ENCODE measurements at places on chromosomes 3 and 15.

DNA sequence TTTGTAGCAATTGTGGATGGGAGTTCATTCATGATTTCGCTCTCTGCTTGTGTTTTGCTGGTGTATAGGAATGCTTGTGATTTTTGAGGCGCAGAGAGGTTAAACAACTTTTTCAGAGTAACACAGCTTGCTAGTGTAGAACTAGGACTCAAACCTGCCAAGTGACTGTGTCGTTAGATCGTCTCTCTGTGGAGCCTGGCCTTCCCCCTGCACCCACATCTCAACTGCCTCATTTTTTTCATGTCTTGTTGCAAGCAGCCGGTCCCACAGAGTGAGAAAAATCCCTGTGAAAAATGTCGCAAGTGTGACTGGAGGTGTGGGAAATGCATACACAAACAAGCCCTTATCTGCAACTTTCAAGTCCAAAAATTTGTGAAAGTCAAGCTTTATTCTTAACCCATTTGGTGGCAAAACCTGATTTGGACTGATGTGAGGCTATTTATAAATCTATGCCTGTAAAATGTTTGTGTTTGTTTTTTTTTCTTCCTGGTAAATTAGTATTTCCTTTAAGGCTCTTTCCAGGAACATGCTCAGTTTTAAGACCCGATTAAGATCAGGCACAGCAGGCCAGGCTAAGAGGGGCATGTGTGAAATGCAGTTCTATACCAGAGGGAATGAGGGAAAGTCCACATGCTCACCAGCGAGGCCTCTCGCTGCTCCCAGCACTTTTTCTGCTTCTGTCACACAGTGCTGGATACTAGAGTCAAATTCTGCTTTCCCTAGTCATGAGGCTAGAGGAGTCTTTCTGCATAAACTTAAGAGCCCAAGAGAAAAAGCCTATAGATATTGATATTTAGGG, 25.8 kb downstream of the ST6GAL1 start:
- DNase-seq: no peak

- no peak for DNase-seq
Measured at GRCh38 chr15:34056911-34057310, 17.9 kb upstream of the AVEN start.

- DNase-seq: no peak
Measured at GRCh38 chr3:41267975-41268640, 68.8 kb downstream of the CTNNB1 start.

DNA sequence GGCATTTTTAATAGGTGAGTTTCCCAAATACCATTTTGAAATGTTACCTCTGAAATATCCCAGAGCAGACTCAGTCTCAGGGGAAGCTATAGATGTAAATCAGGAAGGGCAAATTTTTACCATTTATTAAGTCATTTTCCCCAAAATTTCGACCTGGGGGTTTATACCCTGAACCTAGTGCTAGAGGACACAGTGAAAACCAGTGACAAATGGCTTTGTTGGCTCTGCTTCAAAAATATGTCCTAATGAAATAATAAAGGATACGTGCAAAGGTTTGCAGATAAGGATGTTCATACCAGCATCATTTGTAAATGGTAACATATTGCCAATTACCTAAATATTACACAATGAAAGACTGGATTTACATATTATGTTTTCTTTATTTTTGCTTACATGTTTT, 546.7 kb upstream of the ADAMTS9 start:
- DNase-seq: no peak

GRCh38 chr3:39103324-39103693, 4.1 kb downstream of the GORASP1 start:
- DNase-seq: no peak

GRCh38 chr3:173945806-173946205, 548.3 kb downstream of the NLGN1 start:
- DNase-seq: no peak

GRCh38 chr3:12901623-12902045, 60.3 kb upstream of the RPL32 start:
- no peak for DNase-seq

DNA sequence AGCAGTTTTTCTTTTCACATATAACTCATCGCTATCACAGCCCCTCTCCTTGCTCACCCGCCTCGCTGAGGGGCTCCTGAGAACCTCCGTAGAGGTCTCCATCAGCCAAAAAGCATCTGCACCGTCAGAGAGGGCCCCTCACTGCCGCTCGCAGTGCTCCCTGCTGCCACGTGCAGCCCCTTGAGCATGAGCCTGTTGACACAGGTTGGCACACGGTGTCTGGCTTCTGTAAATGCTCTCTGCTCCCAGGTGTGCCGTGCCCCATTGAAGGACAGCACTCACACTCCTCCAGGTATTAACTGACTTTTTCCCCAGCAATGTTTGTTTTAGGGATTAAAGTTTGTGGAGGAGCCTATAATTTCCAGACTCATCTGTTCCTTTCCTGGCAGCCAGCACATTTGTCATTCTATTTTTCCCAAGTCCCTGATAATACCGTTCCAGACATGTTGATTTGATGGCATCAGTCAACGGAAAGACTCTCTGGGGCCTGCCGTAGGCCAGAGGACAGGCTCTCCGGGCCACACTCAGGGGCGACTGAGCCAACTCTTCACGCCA, 2.1 kb upstream of the FURIN start:
- no peak for DNase-seq

DNA sequence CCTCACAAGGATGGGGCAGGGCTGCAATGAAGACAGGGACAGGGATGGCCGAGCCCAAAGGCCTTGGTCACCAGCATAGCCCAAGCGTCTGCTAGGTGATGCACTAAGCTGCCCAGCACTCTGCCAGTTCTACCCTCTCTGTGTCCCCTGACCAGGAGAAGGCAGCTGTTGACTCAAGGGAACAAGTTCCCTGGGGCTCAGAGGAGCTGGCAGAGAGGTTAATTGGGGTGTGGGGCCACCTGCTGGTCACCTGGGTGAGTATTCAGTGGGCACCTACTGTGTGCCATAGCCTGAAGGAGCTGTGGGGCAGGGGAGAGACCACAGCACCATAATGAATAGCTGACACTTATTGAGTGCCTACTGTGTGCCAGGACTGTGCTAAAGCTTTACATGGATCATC, 22.0 kb upstream of the DOCK3 start:
- DNase-seq: no peak

DNA sequence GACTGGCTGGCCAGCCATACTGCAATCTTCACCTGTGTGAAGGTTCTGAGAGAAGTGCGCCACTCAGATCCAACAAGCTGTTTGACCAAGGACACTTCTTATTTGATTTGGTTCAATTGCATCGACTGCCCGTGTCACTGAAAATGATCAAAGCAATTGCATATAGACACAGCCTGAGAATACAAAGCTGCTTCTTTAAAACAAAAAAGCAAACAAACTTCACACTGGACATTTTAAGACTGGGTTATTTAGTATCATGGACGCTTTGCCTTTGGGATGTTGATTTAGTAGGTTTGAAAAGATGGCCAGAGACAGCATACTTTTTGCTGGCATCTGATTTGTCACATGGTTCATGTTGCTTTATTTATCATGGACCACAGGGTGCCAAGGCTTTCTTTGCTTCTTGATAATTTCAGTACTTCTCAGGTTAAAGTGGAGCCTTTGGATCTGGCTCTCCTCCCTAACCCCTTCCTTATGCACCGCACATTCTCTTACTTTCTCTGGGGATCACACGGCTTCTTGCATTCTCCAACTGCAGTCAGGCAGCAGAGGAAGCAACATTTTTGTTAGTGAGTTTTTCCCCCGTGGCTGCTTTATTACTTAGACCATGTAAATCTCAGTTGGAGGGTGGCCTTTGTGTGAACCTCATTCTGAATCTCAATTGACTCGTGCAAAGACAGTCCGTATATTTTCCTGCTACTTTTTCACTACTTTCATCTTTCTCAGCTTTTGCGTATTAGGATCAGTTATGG, 151.0 kb downstream of the CD47 start:
- no peak for DNase-seq

- no peak for DNase-seq
Measured at GRCh38 chr3:94778814-94779494, 716.1 kb downstream of the NSUN3 start.

DNA sequence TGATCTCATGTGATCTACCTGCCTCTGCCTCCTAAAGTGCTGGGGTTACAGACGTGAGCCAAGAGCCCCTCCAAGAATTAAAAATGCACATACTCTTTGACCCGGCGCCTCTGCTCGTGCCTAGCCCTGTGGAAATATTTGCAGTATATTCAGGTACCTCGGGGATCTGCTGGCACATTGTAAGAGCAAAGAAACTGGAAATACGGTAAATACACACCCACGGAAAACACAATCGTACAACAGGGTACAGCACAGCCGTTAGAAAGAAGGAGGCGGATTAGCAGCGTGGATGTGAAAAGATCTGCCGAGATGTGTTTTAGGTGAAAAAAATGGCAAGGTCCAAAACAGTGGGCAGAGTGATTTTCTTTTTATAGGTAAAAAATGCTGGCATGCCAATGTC, 6.1 kb upstream of the HDAC11 start:
- DNase-seq: no peak

DNA sequence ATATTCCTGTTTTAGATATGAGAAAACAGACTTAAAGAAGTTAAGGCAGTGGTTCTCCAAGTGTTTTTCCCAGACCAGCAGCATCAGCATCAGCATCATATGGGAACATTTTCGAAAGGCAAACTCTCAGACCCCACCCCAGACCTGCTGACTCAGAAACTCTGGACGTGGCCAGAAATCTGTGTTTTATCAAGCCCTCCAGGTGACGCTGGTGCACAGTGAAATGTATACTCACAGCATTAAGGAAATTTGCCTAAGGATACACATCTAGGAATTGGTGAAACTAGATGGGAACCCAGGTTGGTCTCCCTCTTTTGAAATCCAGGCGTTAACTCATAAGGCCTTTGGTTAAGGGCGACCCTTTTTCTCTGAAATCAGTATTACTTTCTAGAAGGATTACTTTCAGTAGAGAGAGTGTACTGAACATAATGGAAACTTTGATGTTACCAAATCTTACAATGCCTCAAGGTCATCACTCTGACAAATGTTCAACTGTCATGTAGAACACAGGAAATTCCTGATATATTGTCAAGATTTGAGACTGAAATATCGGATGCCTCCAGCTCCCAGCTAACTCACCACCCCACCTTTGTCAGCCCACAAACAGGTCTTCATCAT, 910.2 kb downstream of the ROBO1 start:
- no peak for DNase-seq

GRCh38 chr3:130377960-130378676, 32.6 kb downstream of the COL6A5 start:
- no peak for DNase-seq

- DNase-seq: no peak
Measured at GRCh38 chr15:51550841-51551240, 71.7 kb downstream of the DMXL2 start.

DNA sequence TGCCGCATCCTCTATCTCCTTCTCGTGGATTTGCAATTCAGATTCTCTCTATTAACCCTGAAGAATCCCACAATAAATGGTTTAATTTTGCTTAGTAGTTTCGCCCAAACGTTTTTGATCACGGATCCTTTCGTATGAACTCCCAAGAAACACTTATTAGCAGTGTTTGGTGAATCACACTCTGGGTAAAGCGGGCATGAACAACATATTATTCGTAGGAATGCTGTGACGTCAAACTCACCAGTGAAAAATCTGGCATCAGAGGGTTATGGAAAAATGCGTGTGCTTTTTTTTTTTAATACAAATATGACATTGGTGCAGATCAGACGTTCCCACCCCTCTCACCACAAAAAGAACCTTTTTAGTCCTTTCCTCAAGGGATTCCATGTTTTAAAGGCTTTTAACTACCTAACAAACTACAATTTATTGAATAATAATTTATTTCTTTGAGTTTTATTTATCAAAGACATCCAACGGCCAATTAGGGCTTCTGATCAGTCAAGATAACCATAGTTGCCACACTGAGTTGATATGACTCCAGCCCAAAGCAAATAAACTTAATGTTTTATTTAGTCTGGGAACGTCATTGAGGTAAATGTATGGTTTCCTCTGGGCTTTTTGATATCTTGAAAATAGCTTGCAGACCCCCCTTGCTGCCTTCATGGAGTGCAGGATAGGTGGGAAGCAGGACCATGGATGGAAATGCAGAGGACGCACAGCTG, 45.5 kb upstream of the CGNL1 start:
- no peak for DNase-seq

DNA sequence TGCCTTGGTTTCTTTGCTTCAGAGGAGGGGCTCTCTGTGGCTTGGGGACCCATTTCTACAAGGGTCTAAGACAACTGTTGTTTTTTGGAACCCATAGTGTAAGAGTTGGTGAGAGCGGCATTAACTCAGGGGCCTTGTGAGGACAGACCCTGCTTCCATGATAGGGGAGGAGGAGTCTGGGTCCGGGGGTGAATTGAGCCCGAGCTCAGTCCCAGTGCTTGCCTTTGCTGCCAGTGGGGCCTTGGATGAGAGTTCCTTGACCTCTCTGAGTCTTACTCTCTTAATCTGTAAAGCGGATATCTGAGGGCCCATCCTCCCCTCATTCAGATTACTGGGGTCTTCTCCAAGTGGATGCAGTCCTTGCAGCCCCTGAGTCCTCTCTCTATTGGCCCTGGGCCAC, 74.2 kb downstream of the EEFSEC start:
- no peak for DNase-seq

DNA sequence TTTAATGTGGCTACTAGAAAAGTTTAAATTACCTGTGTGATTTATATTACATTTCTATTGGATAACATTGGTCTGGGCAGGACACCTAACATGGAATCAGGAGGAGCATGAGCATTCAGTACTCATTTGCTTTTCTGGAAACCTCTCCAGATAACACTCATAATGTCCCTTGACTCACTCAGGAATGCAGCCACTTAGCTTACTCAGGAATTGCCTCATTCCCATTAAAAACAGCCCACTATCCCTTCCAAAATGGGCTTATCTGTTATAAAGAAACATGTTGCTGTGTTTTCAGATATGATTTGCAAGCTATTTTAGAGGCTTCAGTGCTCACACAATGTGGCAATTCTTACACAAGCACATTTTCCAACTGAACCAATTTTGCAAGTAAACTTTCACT, 17.1 kb downstream of the GBE1 start:
- no peak for DNase-seq

GRCh38 chr15:24772686-24773373, 97.3 kb downstream of the NPAP1 start:
- DNase-seq: peak; percentile 89

DNA sequence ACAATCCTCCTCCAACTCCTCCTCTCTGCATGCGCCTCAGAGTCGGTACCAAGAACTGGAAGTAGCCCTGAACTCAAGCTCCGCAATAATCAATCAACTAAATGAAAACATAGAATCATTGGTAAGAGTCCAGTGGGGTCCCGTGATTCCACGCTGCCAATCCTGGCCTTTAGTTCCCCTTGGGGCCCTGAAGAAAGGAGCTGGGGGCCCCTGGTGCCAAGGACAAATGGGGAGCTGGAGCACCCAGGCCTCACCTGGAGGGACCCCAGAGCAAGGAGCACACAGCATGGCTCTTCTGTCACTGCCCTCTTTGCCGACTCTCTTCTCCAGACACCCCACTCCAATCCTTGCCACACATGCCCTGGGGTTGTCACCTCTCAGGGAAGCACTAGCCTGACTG, 80.3 kb downstream of the ADAMTS7 start:
- no peak for DNase-seq

All from left forelimb (tissue), 1 donor.